RPMI7951 (cell line): ENCODE measurements at places on chromosomes 11 and 22.

DNA sequence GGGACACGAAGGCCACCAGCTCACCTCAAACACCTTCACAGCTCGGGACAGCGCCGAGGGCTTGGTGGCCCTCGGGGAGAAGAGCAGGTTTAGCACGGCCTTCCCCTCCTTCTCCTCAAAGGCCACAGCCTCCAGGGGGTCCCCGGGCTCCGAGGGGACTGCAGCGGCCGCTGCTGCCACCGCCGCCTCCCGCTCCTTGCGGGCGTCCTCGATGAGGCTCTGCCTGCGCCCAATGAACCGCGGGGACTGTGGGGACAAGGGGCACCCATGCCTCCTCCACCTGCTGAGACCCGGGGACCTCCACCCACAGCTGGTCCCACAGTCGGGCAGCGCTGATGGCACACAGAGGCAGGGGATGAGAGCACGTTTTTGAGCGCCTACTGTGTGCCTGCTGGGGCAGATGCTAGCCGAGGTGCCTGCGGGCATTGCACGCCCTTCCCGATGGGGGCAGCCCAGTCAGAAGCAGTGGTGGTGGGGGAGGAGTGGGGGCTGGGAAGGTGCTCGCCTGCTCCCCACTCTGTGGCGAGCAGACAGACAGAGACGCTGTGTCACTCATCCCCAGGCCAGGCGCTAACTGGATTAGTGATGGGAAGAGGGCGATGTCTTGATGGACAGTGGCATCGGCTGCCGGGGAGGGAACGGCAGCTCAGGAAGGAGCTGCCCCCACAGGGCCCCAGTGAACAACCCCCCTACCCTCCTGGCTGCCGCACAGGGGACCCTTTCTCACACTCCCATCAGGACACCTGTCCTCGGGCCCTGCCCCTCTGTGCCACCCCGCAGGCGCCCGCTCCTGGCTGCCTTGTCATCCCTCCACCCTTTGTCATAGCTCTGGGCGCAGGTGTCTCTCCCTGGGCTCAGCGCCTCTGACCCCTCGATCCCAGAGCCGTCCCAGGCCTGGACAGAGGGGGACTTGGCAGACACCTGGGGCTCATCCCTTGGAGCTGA lies 1.7 kb downstream of the TH start:
- DNase-seq: no peak

DNA sequence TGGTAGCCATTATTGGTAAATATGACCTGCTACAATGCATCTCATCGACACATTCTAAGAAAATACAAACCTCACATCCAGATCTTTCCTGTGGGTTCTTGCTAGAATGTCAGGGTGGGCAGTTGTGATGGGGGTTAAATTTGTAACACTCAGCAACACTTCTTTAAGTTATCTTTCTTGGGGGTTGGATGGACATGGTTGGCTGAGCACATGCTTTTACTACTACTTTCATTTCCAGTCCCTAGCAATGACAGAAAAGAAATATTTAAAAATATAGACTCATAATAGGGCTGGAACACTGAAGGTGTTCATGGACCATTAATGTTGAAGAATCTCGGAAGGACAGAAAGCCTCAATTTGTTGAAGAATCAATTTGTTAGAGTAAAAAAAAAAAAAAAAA lies 57.6 kb downstream of the APOL3 start:
- DNase-seq: no peak

DNA sequence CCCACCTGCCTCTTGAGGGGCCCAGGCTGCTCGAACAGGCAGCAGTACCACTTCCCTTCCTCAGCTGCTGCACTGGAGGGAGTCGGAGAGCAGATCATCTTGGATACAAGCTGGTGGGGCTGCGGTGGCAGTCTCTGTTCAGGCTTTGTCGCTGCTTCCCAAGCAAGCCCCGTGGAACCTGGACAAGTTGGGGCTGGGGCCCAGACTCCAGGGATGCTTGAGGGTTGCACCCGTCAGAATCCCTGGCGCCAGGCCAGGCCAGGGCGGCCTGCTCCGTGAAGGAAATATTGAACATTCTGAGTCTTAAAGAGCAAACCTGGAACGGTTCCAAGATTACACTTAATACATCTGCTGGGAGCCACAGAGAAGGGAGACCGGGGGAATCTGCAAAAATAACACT lies 310.1 kb upstream of the SORL1-AS1 start:
- DNase-seq: peak; percentile 44

GRCh38 chr22:42648368-42649245 lies 585 bp downstream of the CYB5R3 start:
- peak; percentile 62 for DNase-seq

DNA sequence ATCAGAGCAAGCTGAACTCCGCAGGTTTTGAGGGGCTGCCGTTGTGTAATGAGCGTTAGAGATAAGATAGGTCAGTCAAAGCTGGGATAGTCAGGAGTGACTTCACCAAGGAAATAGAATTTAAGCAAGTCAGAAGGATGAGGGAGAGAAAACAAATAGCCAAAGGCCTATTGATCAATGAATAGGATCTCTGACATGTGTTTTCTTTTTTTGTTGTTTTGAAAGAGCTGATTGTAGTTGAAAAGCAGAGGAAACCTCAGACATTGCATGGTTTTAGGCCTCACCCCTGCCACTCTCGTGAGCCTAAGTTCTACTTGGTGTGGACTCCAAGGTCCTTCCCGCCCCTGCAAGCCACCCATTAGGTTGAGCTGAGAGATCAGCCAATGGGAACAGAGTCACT lies 3.2 kb downstream of the EIF3L start:
- no peak for DNase-seq

DNA sequence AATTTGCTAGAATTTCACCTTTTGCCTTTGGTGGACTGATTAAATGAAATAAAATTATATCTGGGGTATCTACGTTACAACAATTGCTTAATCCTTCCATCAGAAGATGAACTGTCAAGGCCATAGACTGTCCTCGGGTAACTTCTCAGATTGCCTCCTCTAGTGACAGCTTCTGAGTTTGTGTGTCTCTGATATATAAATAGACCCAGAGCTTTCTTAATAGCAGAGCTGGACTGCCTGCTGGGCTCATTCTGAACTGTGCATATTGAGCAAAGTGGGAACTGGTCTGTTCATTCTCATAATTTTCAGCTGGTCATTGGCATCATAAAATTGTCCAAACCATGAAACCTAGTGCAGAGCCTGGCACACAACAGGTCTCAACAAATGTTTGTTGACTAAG lies 99.1 kb upstream of the GRAMD1B start:
- no peak for DNase-seq

DNA sequence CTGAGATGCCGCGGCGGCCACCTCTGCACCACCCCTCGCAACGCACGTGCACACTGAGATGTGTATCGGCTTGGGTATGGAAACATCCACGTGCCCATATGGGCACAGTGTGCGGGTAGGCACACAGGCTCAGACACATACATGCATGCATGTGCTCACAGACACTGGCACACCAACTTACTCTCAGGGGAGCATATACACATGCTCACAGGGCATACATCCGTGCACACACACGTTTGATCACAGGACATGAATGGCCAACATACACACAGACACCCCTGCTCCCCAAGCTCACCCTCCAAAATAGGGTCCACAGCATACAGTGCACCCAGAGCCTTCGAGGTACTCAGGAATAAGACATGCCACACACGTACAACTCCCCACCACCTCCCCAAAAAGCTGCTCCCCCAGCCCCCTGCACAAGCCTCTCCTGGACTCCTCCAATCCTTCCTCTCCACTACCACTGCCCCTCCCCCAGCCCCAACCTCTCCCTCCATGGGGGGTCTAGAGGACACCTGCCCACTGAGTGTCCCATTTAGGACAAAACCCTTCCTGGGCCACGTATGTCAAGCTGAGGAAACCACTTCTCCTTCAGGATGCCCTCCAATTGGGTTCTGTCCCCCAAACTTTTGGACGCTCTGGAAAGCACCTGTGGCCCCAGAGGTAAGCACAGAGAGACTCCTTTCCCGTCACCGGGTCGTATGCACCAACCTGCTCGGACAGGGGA lies 53.1 kb downstream of the SLC22A12 start:
- DNase-seq: no peak

DNA sequence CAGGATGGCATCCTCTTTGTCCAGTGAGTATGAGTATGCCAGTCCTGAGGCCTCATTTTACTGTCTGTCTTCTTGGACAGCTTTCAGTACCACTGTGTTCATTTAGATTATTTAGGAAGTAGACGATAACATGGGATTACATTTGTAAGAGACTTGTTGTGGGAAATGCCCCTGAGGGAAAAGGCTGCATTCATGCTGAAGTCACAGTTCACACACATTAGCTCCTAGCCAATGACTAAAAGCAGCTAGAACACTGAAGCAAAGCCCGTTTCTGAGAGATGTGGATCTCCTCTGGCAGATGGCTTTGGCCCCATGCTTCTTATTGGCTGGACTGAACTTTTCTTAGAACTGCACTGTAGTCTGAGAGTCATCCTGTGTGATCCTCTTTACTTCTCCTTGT lies 242.4 kb downstream of the FAM76B start:
- peak; percentile 32 for DNase-seq

DNA sequence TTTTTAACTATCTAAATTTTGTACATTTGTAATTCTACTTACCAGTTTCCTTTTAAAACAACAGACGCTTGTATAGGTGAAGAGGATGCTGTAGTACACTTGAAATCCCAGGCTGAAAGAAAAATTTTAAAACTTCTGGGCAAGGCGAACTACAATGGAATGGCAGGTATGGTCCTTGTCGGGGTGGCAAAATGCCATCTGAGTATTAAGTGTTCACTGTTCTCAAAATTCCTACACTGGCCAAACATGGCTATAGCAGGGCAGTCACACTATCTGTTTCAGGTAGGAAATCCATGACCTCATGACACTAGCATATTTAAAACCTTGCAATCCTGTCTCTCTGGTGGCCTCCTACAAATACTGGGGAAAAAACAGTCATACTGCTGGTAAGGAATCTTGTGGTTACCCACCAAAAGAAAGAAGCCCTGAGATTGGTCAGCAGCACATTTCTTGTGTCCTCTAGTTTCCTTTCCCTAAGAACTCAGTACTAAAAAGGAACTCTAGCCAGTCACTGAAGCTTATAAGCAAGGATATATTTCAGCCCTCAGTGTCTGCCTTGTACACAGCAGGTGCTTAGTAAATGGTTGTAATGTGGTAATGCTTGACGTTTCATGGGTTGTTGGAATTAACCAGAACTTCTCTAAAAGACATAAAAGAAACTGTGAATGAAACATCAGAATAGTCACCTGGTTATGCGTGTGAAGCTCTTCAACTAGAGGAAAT lies 5.2 kb upstream of the ZC3H12C start:
- peak; percentile 84 for DNase-seq

GRCh38 chr11:882596-882995 lies 28.0 kb downstream of the CHID1 start:
- no peak for DNase-seq

DNA sequence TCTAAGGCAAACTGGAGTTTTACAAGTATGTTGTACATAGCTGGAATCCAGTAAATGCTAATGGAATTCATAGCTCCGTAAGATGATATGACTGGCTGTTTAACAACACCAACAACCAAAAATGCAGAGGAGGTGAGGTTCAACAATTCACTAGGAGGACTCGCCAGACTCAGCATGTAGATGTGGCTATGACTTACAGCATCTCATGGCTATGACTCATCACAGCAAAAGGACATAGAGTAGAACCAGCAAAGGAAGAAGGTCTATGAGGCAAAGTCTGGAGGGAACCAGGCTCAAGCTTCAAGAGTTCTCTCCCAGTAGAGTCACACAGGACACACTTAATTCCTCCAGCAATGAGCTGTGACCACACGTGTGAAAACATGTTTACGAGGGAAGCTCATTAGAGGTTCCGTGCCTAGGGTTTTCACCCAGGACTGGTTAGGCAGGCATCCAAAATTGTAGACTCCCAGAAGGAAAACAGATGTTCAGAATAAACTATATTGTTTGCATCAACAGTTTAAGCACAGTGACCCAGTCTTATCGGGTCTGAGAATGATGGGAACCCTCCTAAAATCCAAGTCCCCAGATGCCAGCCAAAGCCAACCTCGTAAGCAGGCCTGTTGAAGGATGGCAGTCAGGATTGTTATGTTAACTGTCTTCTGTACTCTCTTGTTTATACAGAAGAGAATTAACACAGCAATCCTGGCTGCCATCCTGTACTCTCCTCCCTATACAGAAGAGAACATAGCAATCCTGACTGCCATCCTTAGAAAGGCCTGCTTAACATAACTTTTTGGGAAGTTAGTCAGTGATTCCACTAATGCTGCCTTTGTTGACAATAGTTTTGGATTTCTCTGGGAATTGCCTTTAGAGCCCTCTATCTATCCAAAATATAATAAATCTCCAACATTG lies 116.6 kb downstream of the LARGE1 start:
- DNase-seq: peak; percentile 3

DNA sequence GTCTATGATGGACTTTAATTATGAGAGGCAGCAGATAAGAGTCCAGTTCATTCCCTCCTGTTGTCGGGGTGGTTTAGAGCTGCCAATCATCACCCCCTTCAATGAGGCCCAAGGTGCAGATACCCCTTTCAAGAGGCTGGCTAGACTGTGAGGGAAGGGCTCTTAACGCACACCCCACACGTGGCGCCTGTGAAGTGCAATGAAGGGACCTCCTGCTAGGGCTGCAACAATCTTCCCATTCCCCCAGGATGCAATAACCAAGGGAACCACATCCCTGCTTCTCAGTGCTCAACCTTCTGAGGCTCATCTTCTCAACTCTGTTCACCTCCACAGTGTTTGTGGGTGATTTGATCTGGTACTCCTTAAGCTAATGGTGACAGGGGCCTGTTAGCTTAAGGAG lies 19.0 kb downstream of the TENM4 start:
- no peak for DNase-seq

- peak; percentile 54 for DNase-seq
Observed at GRCh38 chr11:48036011-48036410, 55.7 kb downstream of the PTPRJ start.

GRCh38 chr22:44404341-44405020 lies 91.7 kb upstream of the SHISAL1 start:
- no peak for DNase-seq

DNA sequence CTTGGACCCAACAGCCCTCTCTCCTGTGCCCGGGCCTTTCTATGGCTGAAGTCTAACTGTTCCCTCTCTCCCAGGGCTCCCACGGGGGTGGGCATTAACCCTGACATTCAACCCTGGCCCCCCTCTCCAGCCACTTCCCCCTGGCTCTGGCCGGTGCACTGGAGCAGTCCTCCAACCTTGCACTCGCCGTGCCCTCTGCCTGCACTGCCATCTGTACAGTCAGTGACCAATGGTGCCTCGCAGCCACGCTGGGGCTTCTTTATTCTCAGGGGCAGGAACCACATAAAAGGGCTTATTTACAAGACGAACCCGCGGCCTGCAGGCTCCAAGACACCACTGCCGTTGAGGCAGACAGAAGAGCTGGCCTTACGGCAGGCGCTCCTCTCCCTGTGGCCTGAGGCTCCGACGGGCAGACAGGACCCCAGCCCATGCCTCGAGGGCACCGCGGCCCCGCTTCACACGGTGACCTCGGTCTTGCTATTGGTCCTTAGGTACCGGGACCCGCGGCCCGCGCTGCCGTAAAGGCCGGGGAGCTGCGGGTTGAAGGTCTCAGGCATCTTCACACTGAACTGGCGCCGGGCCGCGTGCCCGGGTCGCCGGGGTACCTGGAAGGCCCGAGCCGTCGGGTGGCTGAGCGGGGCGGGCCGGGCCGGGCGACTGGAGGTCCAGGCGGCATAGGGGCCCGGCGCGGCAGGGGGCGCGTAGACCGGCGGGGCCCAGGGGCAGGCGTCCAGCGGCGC lies 5.4 kb downstream of the SHISA8 start:
- peak; percentile 20 for DNase-seq

- DNase-seq: peak; percentile 54
Observed at GRCh38 chr11:57763568-57763967, 2.0 kb downstream of the CTNND1 start.
